Fibroblast of lung (primary cell): ENCODE measurements at places on chromosomes 6 and 20. TPM values are rescaled to one million over a fixed set of nuclear protein-coding genes. Genes with fewer than 3 reads are reported as not detected.

The GPR6 gene
- not detected in 2 replicates for total RNA-seq

DNA sequence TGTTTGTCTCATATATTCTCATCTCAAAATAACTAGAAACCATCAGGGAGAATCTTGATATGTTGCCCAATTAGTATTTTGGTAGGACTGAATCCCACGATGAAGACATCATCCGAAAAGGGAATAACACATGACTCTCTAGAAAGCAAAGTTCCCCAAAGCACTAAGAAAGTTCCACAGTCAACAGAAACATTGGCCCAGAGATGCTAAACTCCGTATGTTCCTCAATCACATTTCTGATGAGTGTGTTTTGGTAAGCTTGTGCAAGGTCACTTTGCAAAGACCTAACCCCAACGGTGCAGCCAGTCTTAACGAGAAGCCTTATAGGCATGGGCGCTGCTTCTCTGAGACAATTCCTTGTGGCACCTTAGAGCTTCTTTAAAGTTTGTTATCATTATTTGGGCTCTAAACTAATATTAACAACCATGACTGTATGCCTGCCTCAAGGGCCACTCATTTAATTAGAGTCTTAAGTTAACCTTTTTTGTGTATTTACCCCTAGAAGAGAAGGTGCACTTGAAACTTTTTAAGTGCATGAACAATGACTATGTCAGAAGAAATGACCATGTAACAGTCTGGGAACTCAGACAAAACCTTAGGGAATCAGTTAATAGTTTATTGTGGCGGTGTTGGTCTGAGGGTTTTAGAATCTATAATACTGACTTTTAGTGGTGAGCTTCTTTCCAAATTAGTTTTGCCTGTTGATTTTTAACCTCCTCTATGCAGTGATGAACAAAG, 202.0 kb upstream of the RAB32 start:
- DNase-seq, result no peak

- peak; percentile 55 for DNase-seq
Observed at GRCh38 chr6:34671801-34672656, 24.5 kb downstream of the ILRUN start.

GRCh38 chr20:48202334-48203113, 417.2 kb upstream of the SULF2 start:
- no peak for DNase-seq

DNA sequence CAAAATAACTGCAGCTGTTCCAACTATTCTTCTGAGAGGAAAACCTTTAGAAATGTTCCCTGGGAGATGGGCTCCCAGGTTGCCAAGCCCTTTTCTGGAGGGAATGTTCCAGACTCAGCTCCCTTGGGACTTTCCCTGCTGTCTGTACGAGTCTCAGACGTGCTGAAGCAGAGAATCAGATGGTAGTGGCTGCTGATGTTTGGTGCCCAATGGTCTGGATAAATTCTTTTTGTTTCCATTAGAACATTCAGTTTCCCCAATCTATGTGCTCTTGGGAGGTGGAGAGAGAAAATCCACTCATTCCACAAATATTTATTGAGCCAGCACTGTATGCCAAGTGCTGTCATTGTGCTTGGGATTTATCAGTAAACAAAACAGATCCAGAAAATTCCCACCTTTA, 40.0 kb downstream of the SNHG17 start:
- DNase-seq, result peak; percentile 27
